ENCODE measurements at places on chromosomes 3 and 15.

DNA sequence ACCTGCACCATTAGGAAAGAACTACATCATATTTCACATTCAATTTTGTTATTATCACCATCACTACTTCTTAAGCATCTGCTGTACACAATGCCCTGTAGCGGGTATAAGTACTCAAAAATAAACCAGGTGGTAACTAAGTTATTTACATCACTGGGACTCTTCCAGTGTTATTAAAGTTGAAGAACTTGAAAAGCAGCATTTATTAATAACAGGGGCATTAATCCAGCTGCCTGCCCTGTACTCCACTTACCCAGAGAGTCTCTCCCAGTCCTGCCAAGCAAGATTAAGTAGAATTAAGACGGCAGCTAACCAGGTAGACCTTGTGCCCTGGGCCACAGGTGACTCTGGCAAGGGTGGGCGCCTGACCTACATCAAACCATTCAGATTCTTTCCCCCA is 65.2 kb downstream of the FHIT start:
- DNase-seq: no peak

DNA sequence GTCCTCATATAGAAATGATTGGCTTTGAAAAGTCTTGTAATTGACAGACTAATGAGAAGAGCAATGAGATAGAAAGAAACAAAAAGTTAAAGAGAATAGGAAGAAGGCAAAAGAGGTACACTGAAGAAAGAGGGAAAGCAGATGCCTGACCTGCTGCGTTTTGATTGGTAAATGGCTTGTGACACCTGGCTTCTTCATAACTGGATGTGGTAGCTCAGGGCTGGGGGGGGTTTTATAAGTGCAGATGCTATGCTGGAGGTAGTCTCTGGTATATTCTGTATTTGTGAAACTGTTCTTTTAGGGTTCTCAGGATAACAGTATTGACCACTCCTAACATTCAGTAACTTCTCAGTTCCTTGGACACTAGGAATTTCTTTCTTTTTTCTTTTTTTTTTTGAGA is 1.4 kb downstream of the STARD9 start:
- no peak for DNase-seq

DNA sequence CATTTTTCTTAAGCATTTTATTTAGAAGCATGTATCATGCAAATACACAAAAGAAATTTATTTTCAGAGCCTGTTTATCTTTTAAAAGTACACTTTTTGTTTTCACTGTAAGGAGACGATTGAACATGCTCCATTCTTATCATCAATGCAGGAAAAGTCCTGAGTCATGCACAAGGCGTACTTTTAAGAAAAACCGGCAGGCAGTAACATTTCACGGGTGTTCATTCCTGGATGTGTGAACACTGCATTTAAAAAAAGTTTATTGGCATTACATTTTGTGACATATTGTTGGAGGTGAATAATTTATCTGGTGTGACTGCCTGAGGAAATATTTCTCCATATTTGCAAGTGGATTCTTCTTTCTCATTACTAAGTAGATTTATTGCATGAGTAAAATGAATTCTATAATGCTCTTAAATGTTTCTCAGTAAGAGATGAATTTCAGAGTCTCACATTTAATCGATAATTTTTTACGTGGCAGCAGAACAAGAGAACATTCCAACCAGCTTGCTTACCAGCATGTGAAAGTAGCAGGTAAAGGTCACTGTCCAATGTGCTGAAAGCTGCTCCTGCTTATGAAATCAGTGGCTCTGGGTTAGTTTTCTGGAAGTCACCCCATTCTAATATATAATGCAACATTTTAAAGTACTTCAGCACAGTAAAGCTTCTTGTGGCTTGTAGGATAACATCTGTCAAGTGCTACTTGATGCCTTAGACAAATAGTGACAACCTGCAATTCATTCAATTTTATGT is 87.0 kb downstream of the SV2B start:
- peak; percentile 43 for DNase-seq

DNA sequence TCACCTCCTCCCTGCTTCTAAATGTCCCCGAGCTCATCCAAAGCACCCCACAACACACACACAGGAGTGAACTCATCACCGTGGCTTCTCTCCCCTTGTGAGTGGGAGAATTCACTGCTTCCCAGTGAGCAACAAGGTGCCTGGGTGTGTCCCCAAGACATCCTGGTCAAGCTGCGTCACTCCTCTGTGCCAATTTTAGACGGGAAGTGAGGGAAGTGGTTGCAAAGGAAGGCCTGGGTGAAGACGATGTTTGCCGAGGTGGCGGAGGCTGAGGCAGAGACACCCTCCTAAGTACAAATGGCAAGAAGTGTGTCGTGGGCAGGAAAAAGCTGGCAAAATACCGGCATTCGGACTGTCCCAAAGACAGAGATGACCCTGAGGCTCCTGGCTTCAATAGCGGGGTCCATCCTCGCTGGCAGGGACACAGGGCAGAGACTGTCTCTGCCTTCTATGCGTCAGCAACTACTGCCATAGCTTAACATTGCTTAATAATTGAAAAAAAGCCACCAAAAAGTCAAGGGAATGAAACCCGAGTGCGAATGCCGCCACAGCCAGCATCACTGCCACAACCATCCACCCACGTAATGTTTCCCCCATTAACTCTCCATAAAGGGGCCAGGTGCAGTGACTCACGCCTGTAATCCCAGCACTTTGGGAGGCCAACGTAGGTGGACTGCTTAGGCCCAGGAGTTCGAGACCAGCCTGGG is 72.8 kb downstream of the VGLL4 start:
- DNase-seq: no peak

- no peak for DNase-seq
Measured at GRCh38 chr3:127053450-127053849, 70.5 kb downstream of the PLXNA1 start.

DNA sequence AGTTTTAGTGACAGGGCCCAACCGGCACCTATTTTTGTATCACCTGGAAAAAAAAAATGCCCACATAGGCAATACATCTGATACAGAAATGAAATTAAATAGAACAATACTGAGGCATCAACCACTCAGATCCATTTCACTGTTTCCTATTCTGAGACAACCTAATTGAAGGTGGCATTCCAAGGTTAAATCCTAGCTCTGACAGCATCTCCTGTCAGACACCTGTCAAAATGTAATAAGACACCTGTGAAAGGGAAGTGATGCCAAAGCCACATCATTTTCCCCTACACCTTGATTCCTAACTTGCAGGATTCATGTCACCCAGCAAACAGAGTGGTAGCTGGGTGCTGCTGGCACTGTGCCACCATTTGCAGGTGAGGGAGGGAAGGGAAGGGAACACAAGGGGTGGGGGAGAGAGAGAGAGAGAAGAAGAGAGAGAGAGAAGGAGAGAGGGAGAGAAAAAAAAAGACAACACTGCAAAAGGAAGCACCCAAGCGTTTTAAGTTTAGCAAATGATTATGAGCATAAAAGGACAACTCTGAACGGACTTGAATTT is 1044.6 kb upstream of the CFAP20DC start:
- no peak for DNase-seq

DNA sequence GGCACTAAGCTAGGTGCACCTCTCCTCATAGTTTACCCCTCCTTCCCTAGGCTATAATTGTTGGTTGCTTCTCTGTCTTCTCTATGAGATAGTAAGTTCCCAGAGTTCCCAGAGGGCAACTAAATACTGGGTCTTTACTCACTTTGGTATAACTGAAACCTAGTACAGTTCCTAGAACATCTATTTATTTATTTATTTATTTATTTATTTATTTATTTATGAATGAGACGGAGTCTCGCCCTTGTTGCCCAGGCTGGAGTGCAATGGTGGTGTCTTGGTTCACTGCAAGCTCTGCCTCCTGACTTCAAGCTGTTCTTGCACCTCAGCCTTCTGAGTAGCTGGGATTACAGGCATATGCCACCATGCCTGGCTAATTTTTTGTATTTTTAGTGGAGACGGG is 71.1 kb upstream of the FLNB start:
- DNase-seq: no peak

GRCh38 chr3:183816681-183817510 is 8.5 kb downstream of the MAP6D1 start:
- peak; percentile 32 for DNase-seq

DNA sequence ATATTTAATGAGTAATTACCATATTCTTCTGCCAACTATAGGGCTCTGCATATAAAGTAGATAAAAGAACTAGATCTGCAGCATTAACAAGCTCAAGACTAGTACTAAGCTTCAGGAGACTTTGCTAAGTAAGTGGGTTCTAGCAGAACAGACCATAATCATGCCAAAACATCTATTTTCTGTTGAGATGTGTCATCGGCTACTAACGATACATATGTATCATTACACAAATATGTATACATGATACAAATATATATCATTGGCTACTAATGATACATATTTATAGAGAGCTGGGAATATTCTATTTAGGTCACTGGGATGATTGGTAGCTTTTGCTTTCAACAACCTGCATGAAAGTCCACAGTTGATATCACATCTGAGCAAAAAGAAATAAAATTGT is 185.8 kb upstream of the DCBLD2 start:
- DNase-seq: no peak

- DNase-seq: no peak
Measured at GRCh38 chr3:41987627-41988026, 25.7 kb upstream of the ULK4 start.

GRCh38 chr3:168608926-168609325 is 513.2 kb upstream of the GOLIM4 start:
- no peak for DNase-seq

GRCh38 chr3:172125053-172125452 is 85.7 kb downstream of the FNDC3B start:
- peak; percentile 16 for DNase-seq

- DNase-seq: no peak
Measured at GRCh38 chr3:65483480-65483879, 555.2 kb downstream of the MAGI1 start.

DNA sequence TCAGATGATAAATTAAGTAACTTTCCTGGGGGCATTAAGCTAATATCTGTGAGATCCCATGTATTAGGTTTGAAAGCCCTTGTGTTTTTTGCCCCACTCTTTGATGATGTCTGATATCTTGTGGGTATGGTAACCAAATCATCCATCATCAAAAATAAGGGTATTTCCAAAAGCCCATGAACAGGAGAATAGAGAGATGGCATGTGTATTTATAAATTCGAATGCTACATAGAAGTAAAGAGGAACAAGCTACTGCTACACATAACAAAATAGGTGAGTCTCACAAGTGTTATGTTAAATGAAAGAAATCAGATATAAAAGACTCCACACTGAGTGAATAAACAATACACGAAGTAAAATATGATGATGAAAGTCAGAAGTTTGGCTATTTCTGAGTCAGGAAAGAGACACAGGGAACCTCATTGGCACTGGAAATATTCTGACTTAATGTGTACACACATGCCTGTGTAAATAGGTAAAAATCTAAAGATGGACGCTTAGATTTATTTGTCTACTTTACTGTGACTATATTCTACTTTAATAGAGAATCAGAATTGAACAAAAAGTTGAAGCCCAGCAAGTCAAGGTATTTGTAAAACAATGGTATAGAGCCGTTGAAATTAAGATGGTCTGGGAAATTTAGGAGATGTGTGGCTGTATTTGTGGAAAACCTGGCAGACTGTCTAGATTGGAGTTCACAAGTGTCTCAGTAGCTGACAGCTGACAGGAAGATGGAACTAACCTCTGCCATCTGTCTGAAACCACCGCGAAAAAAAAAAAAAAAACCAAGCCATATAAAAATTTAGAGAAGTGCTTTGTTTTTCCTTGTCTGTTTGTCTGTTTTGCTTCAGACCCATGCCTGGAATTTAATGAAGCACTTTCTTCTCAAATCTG is 111.0 kb upstream of the TGFBR2 start:
- no peak for DNase-seq

DNA sequence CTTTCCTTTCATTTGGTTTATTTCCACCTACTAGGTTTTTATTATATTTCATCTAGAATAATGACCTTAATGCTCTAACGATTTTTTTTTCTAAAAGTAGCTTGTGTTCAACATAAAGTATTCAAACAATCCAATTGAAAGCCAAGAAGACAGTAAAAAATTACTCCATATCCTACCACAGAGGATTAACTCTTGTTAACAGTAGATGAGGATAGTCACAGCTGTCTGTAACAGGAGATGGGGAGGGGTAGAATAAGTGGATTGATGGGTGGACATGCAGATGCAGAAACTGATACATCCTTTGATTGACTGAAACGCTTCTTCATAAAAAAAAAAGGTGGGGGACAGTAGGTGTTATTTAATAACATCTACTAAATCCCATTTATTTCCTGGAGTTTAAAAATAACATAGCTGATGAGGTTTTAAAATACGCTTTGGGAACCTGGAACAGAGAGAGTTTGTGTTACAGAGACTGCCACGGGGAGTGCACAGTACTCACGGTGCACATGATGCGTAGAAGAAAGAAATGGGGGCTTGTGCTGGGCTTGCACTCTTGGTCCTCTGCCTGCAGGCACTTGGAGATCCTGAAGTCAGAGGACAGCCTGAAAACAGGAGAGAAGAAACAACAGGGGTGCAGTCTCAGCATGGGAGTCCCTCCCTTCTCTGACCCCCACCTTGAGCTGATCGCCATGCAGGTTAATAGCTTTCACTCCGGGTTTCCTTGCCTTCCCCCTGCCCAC is 226.7 kb downstream of the THSD4 start:
- no peak for DNase-seq

DNA sequence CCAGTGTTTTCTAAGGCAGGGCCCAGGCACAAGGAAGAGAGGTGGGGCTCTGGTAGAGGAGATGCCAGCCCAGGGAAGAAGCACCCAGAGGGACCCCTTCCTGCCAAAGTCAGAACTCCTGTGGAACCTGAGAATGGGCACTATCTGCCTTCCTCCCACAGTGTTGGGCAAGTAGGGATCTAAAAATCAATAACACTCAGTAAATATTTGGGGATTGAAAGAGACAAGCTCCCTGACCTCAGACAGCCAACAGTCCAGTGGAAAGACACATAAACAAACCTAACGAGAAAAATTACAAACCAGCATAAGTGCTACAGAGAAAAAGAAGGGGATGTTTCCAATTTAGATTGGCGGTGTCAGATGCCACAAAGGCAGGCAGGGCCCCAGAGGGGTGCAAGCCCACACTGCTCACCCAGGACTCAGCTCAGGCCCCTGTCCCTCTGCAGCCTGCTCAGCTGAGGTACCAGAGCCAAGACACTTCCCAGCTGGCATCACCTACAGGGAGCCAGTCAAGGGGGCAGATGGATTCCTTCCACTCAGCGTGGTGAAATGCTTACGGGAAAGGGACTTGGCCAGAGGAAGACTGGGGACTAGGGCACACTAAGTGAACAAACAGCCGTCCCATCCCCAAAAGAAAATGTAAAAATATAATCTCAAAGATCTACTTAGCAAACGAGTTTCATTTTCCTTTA is 15.9 kb downstream of the ADCY5 start:
- no peak for DNase-seq

- DNase-seq: peak; percentile 13
Measured at GRCh38 chr3:78589778-78590177, 1178.0 kb downstream of the ROBO1 start.

DNA sequence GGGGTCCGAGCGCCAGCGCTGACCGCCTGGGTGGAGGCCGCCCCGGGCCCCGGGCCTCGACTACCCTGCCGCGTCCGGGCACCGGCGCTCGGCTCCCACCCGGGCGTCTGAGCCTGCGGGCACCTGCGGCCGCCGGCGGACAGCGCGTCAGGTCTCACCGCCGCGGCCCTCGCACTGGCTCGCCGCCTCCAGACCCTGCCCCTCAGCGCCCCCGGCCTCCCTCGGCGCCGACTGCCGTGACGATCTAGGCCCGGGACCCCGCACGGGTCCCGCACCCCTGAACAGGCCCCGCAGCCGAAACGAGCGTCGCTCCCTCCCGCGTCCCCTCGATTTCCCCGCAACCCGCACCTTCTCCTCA is 297 bp downstream of the PRC1 start:
- peak; percentile 80 for DNase-seq
